ENCODE measurements at places on chromosomes 5 and 9.
A peak's percentile ranks its signal among the peaks of the same experiment; 100 is the strongest.

DNA sequence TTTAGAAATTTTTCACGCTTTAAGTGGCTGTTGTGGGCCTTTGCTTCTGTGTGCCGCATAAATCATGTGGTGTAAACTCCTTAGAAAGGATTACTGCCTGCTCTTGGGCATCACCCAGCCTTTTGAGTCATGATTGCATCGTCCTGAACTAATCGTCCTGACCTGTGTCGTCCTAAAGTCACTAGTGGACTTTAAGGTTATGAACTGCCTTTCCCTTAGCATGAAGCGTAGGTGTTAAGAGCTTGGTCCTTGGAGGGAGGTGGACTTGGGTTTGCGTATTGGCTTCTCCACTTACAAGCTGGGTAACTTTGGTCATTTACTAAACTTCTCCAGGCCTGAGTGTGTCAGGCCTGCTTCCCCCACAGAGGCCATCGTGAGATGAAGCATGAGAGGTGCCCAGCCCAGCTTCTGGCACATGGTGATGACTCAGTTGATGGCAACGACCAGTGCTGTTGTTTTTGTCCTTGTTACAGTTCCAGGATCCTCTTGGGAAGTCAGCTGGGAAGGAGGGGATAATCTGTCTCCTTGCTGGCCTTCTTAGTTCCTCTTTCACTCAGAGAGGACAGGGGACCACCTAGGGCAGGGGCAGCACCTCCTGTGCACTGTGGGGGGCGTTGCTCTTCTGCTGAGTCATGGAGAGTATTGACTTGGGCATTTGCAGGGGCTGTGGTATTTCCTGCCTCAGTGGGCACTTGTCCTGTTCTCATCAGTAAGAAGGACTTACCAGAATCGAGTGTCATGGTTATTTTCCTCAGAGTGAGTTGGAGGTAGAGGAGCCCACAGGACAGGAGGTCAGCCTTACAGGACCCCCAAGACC, 54.2 kb upstream of the NCS1 start:
- no peak for DNase-seq
- H3K36me3 ChIP-seq, result no peaks in the 10 kb centered on the region
- H3K27me3 ChIP-seq, result no peaks in the 10 kb centered on the region
- H3K27ac ChIP-seq, result no peak overlapping the region
- H3K4me3 ChIP-seq, result no peak overlapping the region

- no peaks in the 10 kb centered on the region for H3K4me1 ChIP-seq
- H3K27me3 ChIP-seq, result no peaks in the 10 kb centered on the region
- no peaks in the 10 kb centered on the region for H3K36me3 ChIP-seq
- H3K27ac ChIP-seq, result no peak overlapping the region
- no peak overlapping the region for H3K4me3 ChIP-seq
These were observed 40.9 kb downstream of the S1PR3 start for GRCh38 chr9:89032173-89032572.

DNA sequence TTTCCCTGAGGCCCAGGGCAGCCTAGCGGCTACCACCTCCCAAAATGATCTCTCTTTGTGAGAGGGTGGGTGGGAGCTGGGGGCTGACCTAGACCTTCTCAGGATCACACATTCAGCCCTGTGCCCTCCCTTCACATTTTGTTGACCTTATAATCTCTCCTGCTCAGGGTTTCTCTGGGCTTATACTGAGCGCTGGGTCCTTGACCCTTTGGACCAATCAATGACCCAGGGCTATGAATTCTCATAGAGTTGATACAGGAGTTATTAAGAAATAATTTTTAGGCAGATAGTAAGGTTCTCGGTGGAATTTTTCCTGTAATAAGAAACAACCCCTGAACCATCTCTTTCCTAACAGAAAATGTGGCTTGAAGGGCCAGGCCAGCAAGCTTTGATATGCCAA, 22.0 kb downstream of the GLRX start:
- no peaks in the 10 kb centered on the region for H3K36me3 ChIP-seq
- H3K4me1 ChIP-seq, result no peaks in the 10 kb centered on the region
- DNase-seq, result no peak
- no peaks in the 10 kb centered on the region for H3K27me3 ChIP-seq

GRCh38 chr9:135880438-135880837, 26.9 kb downstream of the CAMSAP1 start:
- H3K36me3 ChIP-seq, result no peaks in the 10 kb centered on the region
- no peak overlapping the region for H3K27ac ChIP-seq
- H3K4me1 ChIP-seq, result peaks cover 6% of the 10 kb centered on the region
- no peak for DNase-seq

DNA sequence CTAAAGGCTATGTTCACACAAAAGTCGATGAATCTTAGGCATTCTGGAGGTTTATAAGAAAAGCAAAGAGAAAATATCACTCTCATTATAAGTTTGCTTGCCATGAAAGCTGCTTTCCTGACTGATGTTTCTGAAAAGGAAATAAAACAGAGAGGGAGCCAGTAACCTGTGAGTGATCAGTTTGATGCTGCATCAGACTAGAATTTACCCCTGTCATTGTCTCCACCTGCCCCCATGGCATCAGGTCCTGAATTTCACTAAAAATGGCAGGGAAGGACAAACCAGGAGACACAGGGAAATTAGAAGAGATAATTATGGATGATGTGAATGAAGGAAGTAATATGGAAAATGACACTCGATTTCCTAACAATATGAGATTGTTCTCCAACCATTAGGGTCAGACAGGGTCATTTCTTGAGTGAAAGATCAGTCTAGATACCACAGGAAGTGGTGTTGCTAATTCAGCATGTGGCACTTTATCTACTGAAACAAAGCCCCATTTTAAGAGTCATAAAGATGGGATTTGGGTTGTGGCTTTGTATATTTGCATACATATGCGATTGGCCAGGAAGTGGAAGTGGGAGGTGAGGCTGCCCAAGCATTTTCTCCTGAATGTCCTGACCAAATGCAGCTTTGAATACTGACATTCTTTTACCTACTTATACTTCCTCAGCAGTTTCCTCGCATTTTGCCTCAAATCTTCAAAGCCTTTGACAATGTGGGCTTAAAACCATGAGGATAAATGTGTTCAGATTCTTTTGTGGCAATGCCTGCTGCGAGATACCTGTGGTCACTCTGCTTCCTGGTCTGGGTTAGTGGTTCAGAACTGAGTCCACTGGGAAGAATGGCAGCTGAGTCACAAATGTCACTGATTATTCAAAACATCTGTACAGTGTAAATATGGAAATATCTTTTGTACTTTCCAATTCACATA, 29.7 kb downstream of the MEGF10 start:
- no peak overlapping the region for H3K27ac ChIP-seq
- H3K4me3 ChIP-seq, result no peak overlapping the region
- no peaks in the 10 kb centered on the region for H3K36me3 ChIP-seq
- no peaks in the 10 kb centered on the region for H3K4me1 ChIP-seq
- DNase-seq, result no peak

DNA sequence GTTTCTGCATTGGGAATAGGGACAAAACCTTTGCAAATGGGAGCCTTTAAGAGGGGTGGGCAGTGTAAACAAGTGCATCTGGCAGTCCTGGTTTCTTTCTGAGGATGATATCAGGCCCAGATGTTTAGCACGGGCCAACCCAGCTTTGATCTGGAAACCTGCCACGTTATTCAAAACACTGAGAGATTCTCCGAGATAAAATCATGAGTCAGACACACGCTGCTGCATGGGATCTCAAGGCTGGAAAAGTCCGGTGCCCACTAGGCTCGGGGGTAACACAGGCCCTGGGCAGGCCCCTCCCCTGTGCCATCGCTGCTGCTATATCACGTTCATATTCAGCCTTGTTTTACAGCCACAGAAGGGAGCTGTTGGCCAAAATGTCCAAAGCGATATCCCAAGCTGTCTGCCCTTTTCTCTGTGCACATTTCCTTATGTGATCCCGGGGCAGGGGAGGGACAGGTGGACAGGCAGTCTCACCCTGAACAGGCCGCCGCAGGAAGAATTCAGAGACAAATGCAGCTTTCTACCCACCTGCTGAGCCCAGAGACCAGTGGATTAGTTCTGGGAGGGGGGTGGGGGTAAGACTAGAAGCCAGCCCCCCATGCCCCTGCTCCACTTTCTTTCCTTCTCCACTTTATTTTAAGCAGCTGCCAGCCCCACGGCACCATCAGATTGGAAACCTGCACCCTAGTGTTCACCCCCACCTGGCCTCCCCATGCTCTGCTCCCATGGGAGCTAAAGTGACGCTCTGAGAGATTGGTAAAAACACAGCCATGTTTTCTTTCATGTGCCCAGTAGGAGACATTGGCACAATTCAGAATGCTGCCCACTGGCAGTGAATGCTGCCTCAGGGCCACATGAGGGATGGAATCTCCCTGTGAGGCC, 63.1 kb downstream of the TMOD1 start:
- peak overlapping the region; percentile 71 for H3K27ac ChIP-seq
- DNase-seq, result peak; percentile 59
- no peaks in the 10 kb centered on the region for H3K27me3 ChIP-seq

GRCh38 chr5:172720655-172721054, 50.3 kb downstream of the DUSP1 start:
- H3K4me1 ChIP-seq, result no peaks in the 10 kb centered on the region
- no peak overlapping the region for H3K4me3 ChIP-seq
- no peak for DNase-seq
- peak overlapping the region; percentile 54 for H3K27ac ChIP-seq
- H3K36me3 ChIP-seq, result no peaks in the 10 kb centered on the region
- no peaks in the 10 kb centered on the region for H3K27me3 ChIP-seq

- H3K27ac ChIP-seq, result no peak overlapping the region
- no peaks in the 10 kb centered on the region for H3K27me3 ChIP-seq
- DNase-seq, result no peak
- no peaks in the 10 kb centered on the region for H3K4me1 ChIP-seq
These were observed 303.4 kb downstream of the ADGRV1 start for GRCh38 chr5:90861843-90862586.

GRCh38 chr9:105455836-105456475, 8.1 kb downstream of the FSD1L start:
- H3K36me3 ChIP-seq, result peaks cover 6% of the 10 kb centered on the region
- H3K4me1 ChIP-seq, result no peaks in the 10 kb centered on the region
- no peak overlapping the region for H3K4me3 ChIP-seq
- DNase-seq, result no peak
- no peaks in the 10 kb centered on the region for H3K27me3 ChIP-seq
- H3K27ac ChIP-seq, result no peak overlapping the region

GRCh38 chr5:32615236-32615635, 29.9 kb downstream of the SUB1 start:
- no peak overlapping the region for H3K4me3 ChIP-seq
- no peak for DNase-seq
- H3K27ac ChIP-seq, result no peak overlapping the region
- H3K27me3 ChIP-seq, result no peaks in the 10 kb centered on the region

GRCh38 chr5:127812570-127812969, 109.4 kb downstream of the CCDC192 start:
- H3K27ac ChIP-seq, result no peak overlapping the region
- H3K4me3 ChIP-seq, result no peak overlapping the region
- peaks cover 22% of the 10 kb centered on the region for H3K4me1 ChIP-seq

DNA sequence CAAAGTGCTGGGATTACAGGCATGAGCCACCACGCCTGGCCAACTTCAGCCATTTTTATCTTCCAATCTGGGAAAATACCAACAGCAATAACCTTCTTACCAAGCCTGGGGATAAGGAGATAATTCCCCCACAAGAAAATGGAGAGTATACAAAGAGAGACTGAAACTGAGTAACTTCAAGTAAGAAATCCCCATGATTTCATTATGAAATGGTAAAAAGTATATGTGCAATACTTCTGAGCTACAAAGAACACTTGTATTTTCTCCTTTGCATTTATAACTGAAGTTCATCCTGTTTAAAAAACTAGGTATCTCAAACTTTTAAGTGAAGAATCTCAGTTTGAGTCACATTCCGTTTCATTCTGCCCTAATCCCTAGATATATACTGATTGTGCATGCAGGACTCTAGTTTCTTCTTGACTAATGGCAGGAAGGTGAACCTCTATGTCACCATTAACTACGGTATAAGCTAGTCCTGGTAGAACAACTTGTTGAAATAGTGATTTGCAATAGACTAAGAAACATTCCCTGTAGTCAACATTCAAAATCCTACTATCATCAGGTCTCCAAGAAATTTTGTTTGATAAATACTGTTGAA, 2071.4 kb downstream of the MAT2B start:
- no peaks in the 10 kb centered on the region for H3K36me3 ChIP-seq
- no peak overlapping the region for H3K4me3 ChIP-seq
- H3K27me3 ChIP-seq, result no peaks in the 10 kb centered on the region
- H3K27ac ChIP-seq, result no peak overlapping the region
- no peaks in the 10 kb centered on the region for H3K4me1 ChIP-seq

- no peaks in the 10 kb centered on the region for H3K4me1 ChIP-seq
- no peak for DNase-seq
- no peak overlapping the region for H3K4me3 ChIP-seq
- H3K27me3 ChIP-seq, result no peaks in the 10 kb centered on the region
These were observed 47.5 kb downstream of the FAM114A2 start for GRCh38 chr5:153991168-153991567.

- H3K4me1 ChIP-seq, result no peaks in the 10 kb centered on the region
- no peak overlapping the region for H3K4me3 ChIP-seq
- no peak for DNase-seq
- H3K36me3 ChIP-seq, result no peaks in the 10 kb centered on the region
- no peaks in the 10 kb centered on the region for H3K27me3 ChIP-seq
- H3K27ac ChIP-seq, result no peak overlapping the region
These were observed 466.9 kb upstream of the ARRDC3 start for GRCh38 chr5:91850031-91850430.

GRCh38 chr5:129935626-129936025, 31.4 kb downstream of the CHSY3 start:
- no peak for DNase-seq
- H3K36me3 ChIP-seq, result no peaks in the 10 kb centered on the region
- no peaks in the 10 kb centered on the region for H3K4me1 ChIP-seq
- H3K27ac ChIP-seq, result no peak overlapping the region
- no peaks in the 10 kb centered on the region for H3K27me3 ChIP-seq

DNA sequence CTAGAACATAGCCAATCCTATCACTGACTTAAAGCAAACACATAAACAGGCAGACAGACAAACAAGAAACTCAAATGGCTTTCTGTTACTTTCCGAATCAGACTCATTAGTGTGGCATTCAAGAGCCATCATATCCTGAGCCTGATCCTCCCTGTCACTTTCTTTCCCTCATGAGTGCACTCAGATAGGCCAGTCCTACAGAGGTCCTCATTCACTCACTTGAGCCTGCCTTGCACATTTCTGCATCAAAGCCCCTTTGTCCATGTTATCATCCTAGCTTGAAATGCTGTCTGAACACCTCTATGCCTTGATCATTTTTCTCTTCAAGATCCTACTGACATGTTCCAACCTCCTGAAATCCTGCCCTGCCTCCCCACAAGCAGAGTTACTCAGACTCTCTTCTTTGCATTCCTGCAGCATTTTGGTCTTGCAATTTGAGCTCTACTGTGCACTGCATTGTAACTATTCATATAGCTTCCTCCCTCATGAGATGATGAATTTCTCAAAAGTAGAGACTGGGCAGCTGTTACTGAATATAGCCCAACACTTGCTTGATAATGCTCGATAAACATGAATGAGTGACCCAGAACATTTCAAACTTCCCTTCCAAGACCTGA, 126.9 kb downstream of the PALM2AKAP2 start:
- no peak overlapping the region for H3K4me3 ChIP-seq
- no peaks in the 10 kb centered on the region for H3K27me3 ChIP-seq
- no peak for DNase-seq
- no peaks in the 10 kb centered on the region for H3K4me1 ChIP-seq
- peak overlapping the region; percentile 38 for H3K27ac ChIP-seq
- H3K36me3 ChIP-seq, result no peaks in the 10 kb centered on the region

All from tibial nerve (tissue), 4 donors.